Stimulated activated CD4-positive, alpha-beta T cell treated with anti-CD3 and anti-CD28 coated beads, Interleukin-12 subunit alpha, Interleukin-12 subunit beta, amount 100 ng/mL, for 4 hours (primary cell): ENCODE measurements at places on chromosomes 11 and 22.

DNA sequence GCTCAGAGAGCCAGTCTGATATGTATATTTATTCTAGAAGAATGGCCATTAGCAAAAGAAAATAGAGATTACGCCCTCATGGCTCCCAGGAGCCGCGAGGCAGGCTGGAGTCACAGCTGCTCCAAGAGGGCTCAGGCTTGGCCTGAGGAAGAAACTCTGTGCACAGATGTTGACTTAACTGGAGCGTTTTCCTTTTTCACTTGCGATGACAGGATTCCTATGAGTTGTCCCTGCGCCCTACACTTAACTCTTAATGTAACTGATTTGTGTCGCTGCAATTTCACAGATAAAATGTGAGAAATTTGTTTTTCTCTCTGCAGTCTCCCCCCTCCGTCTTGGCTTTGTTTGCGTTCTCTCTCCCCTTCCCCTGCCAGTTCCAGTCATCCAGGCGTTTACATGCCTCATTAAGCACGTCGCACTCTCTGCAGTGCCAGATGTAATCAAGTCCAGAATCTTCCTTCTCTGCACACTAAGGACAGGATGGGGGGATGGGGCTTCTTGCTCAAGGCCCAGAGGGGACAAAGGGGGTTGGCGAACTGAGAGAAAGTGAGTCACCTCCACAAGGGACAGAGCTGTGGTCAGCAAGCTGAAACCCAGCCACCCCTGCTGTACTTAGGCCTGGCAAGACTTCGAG is 1060.1 kb downstream of the NTM start:
- no peak for DNase-seq

DNA sequence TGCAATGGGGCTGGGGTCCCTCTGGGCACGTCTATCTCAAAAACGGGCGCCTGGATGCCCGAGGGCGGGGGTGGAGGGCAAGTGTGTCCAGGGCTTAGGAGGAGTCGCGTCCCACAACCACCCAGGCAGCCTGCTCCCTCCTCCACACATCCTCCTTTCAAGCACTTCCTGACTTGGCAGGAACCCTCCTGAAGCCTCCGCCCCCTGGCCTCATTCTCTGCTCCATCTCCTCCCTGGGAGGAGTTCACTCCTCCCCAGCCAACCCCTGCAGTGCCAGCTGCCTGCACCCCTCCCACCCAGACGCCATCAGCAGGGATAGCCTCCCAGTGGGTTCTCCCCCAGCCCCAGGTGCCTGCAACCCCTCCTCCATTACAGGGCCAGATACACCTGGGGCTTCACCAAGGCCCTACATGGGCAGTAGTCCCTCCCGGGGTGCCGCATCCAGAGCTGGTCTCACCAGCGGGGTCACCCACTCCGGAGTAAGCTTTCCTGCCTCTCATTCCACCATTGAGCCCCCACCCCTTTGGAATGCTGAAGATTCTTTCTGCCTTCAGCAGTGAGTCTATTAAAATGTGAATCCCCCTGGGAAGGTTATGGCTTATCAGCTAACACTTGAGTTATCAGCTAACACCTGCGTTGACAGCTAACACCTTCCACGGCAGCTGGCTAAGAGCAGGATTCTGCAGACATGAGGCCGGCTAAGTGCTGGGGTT is 24.4 kb downstream of the RTN4R start:
- DNase-seq, result peak; percentile 44

GRCh38 chr11:58629857-58630256 is 7.4 kb downstream of the CNTF start:
- DNase-seq, result no peak

- DNase-seq, result no peak
Measured at GRCh38 chr11:120096369-120097191, 41.3 kb downstream of the TRIM29 start.

DNA sequence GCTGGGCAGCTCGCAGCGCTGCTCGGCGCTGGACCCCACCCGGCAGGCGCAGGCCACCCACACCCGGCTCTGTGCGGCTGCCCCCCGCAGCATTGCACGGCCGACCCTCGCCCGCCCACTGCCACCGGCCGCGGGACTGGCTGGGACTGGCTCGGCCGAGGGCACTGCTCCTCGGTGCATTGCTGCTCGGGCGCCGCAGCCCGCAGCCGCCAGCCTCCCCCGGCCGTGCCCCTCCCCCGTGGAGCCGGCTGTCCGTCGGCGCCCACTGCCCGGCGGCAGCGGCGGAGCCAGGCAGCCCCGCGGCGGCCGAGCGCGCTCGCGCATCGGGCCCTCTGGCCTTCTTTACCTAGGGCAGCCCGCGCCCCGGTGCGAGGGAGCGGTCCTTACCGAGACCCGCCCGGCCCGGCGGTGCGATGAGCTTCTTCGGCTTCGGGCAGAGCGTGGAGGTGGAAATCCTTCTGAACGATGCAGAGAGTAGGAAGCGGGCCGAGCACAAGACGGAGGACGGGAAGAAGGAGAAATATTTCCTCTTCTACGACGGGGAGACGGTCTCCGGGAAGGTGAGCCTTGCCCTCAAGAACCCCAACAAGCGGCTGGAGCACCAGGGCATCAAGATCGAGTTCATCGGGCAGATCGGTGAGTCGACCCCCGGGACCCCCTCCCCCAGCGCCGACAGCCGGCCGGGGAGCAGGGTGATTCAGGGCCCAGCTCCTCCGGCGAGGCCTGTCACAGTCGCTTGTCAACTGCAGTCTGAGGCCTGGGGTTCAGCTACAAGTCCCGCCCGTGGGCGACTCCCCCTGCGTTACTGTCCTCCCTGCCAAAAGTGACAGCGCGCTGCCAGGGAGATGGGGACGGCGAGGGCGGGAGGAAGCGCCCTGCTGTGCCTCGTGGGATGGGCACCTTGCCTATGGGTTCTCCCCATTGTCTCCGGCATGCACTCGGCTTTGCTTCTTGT is 516 bp downstream of the VPS26B start:
- DNase-seq, result peak; percentile 52

- DNase-seq, result peak; percentile 60
Measured at GRCh38 chr22:41447435-41448188, 1.0 kb upstream of the TOB2 start.

DNA sequence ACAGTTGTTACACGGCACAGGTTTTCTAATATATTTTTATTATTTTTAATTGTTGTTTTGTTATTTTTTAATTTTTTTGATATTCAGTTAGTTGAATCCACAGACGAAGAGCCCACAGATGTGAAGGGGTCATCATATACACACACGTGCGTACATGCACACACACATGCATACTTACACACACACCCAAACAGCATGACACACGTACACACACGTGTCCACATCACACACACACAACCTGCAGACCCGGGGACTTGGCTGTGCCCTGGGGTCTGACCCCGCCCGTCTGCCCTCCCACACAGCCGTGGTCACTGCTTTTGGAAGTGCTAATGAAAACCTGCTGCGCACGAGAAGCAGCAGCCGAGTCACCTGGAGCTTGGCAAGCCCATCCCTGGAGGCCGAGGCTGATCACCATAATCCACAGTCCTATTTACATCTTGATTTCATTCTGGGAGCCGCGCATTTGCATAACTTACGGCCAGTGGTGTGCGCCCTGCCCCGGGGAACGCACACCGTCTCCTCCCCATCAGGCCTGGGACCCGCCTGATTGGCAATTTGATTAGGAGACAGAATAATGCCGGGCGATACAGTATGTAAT is 110.3 kb downstream of the BRD1 start:
- DNase-seq, result no peak

DNA sequence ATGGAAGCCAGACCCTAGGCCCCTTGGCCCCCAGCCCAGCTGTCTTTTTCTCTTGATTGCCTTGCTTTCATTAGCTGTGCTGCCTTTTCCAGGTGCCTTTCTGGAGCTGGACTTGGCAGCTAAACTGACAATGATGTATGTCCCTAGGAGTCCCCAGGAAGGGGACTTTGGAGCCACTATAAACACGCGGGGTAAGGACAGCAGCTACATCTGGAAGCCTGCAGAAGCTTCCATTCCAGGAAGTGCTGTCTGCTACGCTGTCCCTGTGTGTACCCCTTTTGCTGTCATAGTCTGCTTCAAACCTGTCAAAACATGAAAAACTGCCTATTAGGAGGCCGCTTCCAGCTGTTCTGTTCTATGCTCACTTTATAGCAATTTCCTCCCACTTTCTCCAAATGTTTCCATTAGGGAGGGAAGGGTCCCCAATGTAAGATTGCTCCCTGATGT is 153.3 kb upstream of the RAG2 start:
- no peak for DNase-seq

GRCh38 chr11:82732734-82733443 is 775 bp downstream of the FAM181B start:
- DNase-seq, result no peak

DNA sequence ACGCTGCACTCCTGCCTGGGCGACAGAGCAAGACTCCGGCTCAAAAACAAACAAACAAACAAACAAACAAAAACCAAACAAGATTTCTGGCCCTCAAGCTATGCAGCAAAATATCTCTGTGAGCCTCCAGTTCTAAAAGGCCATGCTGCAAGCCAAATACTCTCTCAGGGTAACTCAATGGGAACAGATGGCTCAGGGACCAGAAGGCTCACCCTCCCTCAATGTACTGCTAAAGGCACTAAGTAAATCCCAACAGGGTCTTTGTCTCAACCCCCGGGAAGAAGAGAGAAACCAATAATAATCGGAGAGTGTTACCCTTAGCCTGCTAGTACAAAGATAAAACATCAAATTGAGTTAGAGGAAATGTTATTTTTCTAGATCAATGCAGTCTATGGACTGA is 119.7 kb upstream of the ZC3H12C start:
- no peak for DNase-seq

- no peak for DNase-seq
Measured at GRCh38 chr11:40425168-40425567, 1034.3 kb downstream of the LRRC4C start.

DNA sequence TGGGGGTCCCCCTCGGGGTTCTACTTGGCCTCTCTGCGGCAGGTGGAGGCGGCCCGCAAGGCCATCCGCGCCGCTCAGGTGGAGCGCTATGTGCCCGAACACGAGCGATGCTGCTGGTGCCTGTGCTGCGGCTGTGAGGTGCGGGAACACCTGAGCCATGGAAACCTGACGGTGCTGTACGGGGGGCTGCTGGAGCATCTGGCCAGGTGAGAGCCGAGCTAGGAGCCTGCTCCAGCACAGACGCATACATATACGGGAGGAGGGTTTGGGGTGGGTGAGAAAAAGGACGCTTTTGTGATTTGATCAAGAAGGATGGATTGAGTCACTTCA is 415 bp downstream of the CENATAC start:
- no peak for DNase-seq

- no peak for DNase-seq
Measured at GRCh38 chr11:61949169-61950034, 749 bp upstream of the BEST1 start.

GRCh38 chr11:1762537-1763302 is 1.0 kb downstream of the CTSD start:
- DNase-seq, result no peak

- DNase-seq, result no peak
Measured at GRCh38 chr11:44203270-44204043, 106.5 kb downstream of the ALX4 start.

GRCh38 chr11:44223238-44223637 is 86.7 kb downstream of the ALX4 start:
- no peak for DNase-seq

DNA sequence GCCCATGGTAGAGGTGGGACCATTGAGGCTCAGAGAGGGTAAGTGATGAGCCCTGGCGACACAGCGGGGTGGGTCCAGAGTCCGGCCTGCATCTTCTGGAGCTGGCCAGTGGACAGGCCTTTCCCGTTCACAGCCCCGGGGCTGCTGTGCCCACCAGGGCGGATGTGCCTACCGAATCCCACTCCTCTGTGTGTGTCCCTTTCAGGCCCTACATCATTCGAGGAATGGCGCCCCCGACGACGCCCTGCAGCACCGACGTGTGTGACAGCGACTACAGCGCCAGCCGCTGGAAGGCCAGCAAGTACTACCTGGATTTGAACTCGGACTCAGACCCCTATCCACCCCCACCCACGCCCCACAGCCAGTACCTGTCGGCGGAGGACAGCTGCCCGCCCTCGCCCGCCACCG is 11.9 kb upstream of the PPP6R3 start:
- DNase-seq, result no peak

GRCh38 chr22:49300241-49300640 is 527.4 kb downstream of the BRD1 start:
- no peak for DNase-seq

- no peak for DNase-seq
Measured at GRCh38 chr11:99197477-99197876, 176.7 kb downstream of the CNTN5 start.
